DMS153 (cell line): ENCODE measurements at places on chromosomes 12 and 14.

DNA sequence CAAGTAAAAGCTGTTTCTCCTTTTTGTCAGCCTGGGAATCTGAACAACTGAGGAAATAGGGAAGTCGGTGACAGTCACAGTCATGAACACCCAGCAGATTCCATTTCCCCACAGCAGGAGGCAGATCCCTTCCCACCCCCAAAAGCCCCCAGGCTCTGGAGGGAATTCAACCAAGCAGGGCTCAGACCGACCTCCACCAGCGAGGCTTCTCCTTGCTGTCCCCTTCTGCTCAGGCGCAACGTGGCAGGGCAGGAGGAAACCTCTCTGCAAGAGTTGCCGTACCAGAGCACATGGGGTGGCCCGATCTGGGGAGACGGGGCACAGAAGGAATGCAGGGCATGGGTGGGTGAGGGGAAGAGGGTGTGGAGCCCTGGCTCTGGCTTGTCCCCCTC lies 319 bp downstream of the GALNT6 start:
- no peak for DNase-seq

GRCh38 chr12:2615665-2616402 lies 178.9 kb upstream of the FKBP4 start:
- no peak for DNase-seq

DNA sequence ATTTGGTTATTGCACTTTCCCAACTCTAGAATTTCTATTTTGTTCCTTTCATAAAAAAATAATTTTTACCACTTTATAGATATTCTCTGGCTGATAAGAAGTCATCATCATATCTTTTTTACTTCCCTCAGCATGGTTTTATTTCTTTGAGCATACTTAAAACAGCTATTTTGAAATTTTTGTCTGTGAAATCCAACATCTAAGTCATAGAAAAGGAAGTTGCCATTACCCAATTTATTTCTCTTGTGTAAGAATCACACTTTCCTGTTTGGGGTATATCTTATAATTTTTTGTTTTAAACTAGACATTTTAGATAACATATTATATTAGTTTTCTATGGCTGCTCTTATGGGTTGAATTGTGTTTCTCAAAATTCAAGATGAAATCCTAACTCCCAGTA lies 400.2 kb upstream of the OR4E1 start:
- no peak for DNase-seq

DNA sequence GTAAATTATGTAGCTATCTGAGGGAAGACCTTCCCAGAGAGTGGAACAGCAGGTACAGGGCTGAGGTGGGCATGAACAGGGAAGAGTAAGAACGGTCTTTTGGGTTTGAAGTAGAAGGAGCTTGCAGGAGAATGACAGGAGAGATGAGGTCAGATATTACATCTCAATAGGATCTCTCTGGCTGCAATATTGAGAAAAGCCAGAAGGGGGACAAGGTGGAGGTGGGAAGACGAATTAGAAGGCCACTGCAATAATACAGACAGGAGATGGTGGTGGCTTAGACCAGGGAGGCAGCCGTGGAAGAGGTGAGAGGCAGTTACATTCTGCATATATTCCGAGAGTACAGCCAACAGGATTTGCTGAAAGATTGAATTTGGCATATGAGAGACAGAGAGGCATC lies 310.2 kb downstream of the APAF1 start:
- DNase-seq, result no peak

GRCh38 chr12:52059582-52060497 lies 8.6 kb downstream of the NR4A1 start:
- DNase-seq, result no peak

DNA sequence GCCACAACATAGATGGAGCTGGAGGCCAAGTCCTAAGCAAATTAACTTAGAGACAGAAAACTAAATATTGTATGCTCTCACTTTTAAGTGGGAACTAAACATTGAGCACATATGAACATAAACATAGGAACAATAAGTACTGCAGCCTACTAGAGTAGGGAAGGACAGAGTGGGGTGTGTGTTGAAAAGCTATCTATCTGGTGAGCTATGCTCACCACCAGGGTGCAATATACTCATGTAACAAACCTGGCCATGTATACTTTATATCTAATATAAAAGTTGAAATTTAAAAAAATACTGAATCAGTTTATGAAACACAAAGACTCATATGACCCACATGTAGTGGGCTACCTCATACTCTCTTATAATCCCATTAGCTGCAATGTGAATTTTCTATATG lies 1305.0 kb downstream of the LRFN5 start:
- peak; percentile 51 for DNase-seq

DNA sequence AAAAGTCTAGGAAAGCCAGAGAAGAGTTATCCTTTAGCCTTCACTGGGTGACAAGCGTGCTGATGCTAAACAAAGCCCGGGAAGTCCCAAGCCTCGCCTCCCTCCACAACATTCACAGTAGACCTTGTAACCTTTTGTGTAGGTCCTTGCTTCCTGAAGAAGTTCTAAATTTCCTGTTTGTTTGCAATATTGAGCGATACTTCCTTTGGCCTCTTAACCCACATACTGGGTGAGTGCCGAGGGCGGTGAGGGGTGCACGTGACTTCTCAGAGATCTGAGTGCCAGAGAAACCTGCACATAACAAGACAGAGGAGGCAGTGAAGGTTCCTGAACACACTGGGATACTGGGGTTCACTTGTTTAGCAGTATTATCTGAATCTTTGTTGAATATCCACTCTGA lies 134.3 kb downstream of the PLXNC1 start:
- no peak for DNase-seq

DNA sequence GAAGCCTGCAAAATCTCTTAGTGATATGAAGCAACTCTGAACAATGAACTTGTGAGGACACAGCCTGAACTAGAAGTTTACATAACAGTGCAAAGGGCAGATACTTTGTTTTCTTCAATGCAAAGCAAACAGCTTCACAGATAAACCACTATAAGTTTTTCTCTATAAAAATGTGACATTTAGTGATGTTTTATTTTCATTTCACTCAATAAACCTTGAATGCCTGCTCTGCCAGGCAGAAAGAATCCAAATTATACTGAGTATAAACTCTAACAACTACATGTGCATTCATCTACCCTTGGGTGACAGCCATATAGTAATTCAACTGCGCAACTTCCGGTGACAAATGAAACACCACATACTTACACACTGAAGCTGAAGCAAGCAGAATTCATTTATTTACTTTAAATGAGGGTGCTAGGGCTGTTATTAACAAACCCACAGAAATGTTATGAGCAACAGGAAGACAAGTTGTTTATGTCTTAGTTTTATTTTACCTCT lies 10.3 kb downstream of the DCP1B start:
- DNase-seq, result no peak

GRCh38 chr12:3186546-3187215 lies 109.5 kb downstream of the TSPAN9 start:
- no peak for DNase-seq

GRCh38 chr14:89616425-89616824 lies 199.4 kb upstream of the FOXN3 start:
- no peak for DNase-seq

GRCh38 chr14:71113376-71113775 lies 206.1 kb downstream of the PCNX1 start:
- DNase-seq, result no peak

GRCh38 chr12:15458008-15458407 lies 135.7 kb downstream of the PTPRO start:
- DNase-seq, result no peak

- no peak for DNase-seq
Measured at GRCh38 chr12:57755454-57756372, 810 bp downstream of the MARCHF9 start.

DNA sequence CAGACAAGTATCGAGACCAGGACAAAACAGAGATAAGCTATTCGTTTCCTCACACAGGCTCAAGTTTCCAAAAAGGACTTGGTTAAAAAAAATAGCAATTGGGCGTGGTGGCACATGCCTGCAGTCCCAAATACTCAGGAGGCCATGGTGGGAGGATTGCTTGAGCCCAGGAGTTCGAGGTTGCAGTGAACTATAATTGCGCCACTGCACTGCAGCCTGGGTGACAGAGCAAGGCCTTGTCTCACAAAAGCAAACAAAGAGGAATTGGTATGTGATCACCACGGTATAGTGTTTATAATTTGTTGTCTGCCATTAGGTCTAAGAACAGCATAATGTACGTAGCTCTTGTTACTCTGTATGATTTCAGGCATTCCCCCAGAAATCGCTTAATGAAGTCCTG lies 175.3 kb downstream of the DERA start:
- DNase-seq, result no peak

- DNase-seq, result peak; percentile 94
Measured at GRCh38 chr12:3795492-3796133, 42.7 kb upstream of the CRACR2A start.

- DNase-seq, result no peak
Measured at GRCh38 chr12:129136694-129137325, 283.5 kb downstream of the GLT1D1 start.

DNA sequence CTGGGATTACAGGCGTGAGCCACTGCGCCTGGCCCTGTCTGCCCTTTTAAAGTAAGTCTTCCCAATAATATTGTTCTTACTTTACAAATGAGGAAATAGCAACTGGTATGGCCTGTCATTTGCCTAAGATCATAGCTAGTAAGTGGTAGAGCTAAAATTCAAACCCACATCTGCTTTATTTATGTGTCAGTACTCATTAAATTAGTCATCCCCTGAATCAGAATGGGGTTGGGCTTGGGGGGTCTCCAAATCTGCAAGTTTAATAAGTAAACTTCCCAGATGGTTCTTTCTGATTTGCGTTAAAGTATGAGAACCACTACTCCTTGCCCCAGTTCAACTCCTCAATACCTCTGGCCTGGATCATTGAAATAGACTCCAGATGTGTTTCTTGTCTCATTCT lies 96.2 kb downstream of the FAR2 start:
- no peak for DNase-seq

GRCh38 chr12:14993537-14994266 lies 20.9 kb downstream of the PDE6H start:
- DNase-seq, result no peak

GRCh38 chr12:104928036-104928745 lies 29.9 kb downstream of the SLC41A2 start:
- DNase-seq, result no peak

GRCh38 chr12:80175307-80175930 lies 76.1 kb downstream of the OTOGL start:
- DNase-seq, result no peak

GRCh38 chr12:54991991-54992375 lies 7.4 kb upstream of the TESPA1 start:
- DNase-seq, result no peak
